WTC11 (cell line): ENCODE measurements at places on chromosomes 5 and 9.

GRCh38 chr9:70801181-70801829 lies 320.1 kb downstream of the TRPM3 start:
- DNase-seq, result no peak

DNA sequence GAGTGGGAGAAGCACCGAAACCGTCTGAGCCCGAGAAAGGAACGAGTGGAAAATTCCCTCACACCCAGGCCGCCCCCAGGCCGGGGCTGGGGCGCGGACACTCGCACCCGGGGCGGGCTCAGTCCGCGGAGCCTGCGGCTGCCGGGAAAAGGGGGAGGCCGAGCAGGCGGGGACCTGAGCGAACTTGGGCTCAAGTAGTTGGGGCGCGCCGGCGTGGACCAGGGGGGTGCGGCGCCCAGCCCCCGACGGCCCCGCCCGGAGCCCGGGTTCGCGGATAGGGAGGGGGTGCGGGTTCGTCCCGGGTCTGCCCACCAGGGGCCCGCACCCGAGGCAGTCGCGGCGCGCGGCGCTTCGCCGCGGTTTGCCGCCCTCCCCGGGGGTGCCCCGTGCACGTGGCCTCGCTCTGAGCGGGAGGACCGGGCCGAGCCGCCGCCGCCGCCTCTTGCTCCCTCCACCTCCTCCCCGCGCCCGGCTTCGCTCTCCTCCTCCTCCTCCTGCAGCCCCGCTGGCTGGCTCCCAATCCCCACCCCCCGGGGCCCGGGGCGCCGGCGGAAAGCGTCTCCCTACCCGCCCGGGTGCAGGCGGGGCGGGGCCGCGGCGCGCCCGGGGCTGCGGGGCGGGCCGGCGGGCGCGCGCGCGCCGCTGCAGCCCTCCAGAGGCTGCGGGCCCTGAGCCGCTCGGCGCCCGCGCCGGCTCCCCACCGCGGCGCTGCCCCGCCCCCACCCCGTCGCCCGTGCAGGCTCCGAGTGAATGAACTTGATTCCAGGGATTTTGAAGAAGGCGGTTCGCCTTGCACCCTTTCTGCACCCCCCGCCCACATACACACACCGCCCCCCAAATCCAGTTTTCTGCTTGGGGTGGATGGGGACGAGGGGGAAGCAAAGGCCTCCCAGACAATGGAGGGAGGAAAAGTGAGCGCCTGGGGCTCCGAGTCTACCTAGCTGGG lies 1.3 kb upstream of the NFIB start:
- DNase-seq, result peak; percentile 70

GRCh38 chr9:73541923-73542322 lies 390.3 kb downstream of the ANXA1 start:
- no peak for DNase-seq

DNA sequence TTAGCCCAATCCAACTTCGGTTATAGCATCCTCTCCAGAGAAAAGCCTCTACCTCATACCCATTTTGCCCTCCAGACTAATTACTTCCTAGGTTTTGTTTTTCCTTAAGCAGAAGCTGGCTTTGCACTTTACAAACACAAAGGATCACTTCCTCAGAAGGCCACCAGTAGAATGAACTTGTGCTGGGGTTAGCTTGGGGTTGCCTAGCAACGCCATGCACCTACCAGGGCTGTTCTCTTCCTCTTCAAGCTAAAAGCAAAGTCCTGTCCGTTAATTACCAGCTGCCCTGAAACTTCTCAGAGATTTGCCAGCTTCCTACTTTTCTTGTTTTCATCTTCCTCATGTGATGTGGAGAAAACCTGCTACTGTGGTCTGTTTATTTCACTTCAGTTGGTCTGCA lies 132.0 kb upstream of the WWC1 start:
- DNase-seq, result peak; percentile 40

DNA sequence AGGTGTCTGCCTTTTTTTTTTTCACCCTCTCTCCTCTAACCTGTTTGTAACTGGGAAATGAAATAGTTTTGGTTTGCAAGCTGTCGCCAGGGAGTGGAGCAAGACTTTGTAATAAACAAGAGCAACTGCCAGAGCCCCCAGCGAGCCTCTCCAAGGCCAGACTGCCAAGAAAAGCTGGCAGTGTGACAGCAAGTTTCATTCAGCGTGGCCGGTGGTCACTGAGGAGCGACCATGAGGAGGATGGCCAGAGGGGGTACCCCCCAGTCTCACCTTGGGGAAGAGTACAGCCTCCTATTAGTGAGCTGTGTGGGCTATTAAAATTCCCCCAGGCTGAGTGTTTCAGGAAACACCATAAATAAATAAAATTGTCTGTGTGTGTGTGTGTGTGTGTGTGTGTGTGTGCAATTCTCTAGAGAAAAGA lies 49.9 kb downstream of the ZFAND5 start:
- DNase-seq, result no peak

GRCh38 chr5:96517295-96517694 lies 84.2 kb upstream of the PCSK1 start:
- no peak for DNase-seq

- no peak for DNase-seq
These were observed 457.9 kb upstream of the BRINP1 start for GRCh38 chr9:119827126-119827525.

GRCh38 chr9:69476797-69477196 lies 151.8 kb downstream of the ENTREP1 start:
- DNase-seq, result peak; percentile 58

DNA sequence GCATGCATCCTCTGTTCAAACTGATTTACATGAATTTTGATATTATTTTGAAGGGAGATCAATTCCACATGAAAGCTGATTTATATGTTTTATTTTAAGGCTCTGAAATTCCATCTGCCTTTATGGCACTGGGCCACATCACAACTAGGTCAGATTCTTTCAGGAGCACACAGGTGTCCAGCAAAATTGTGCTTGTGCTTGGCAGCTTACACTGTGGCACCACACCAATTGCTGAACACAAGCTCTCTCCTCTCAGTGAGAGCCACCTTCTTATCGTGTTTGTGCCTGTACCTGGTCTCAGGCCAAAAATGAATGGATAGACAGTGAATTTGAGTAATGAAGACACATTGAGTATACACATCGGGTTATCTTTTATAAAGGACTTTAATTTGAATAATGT lies 200.4 kb downstream of the CDH10 start:
- no peak for DNase-seq

- DNase-seq, result no peak
These were observed 4.3 kb downstream of the ATP6V1G1 start for GRCh38 chr9:114591849-114592248.

- DNase-seq, result no peak
These were observed 11.2 kb downstream of the POC5 start for GRCh38 chr5:75706016-75706415.

GRCh38 chr5:163712011-163712410 lies 206.6 kb downstream of the MAT2B start:
- DNase-seq, result no peak

DNA sequence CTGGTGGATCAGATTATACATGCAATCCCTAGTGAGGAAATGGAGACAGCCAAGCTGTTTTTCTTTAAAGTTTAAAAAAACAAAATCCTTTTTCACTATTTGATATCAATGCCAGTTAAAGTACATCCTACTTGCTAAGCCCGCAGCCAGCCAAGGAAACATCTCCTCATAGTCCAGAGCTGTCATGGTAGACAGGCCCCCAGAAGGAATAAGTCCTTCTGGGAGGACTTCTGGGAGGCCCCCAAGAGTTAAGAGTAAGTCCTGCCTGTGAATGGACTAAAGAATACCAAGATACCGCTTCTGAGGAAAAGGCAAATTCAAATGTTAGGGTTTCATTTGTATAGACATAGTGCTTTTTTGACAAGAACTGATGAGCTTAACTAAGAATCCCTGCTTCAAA lies 38.3 kb downstream of the MOCS2 start:
- no peak for DNase-seq

DNA sequence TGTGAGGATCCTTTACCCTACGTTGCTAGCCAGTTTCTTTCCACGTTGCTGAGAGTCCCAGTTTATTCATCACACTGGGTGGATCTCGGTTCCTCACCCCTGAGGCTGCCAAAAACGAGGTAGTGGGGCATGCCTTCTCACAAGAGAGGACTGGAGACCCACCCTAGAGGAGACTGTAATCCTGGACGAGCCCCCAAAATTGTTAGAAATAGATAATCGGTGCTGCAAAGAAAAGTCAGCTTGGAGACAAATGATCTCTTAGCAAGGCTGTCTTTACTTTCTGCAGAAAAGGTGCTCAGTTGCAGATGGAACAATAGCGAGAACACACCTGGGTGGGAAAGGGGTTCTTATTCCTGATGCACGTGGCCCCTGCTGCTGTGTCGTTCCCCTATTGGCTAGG lies 101.8 kb downstream of the TMEM167A start:
- no peak for DNase-seq

DNA sequence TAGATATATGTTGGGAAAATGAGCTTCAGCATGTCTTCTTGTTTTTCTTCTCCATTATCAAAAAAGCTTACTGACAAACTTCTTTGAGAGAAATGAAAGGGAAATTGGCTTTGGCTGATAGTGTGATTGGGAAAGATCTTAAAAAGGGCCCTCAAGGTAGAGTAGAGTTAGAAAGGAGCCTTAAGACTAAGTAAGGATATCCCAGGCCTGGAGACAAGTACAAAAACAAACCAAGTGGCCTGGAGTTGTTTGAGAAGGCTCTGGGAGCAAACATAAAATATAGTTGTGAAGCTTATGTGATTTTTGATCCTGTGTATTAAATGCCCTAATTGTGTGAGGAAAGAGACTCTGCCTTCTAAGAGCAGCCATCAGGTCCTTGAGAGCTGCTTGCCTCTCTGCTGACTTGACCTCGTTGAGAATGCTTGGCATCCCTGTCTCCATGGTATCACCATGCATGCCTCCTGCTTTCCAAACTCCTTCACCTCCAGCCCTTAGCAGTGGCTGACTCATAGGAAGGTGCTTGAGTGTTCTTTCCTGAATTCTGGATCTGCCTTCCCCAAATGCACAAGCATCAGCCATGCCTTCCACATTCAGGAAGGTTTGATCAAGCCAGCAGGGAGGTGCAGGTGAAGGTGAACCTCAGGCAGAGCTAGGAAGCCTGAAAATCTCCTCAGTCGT lies 78.9 kb downstream of the SMARCA2 start:
- DNase-seq, result no peak

- no peak for DNase-seq
These were observed 10.5 kb downstream of the UGCG start for GRCh38 chr9:111907147-111907546.

DNA sequence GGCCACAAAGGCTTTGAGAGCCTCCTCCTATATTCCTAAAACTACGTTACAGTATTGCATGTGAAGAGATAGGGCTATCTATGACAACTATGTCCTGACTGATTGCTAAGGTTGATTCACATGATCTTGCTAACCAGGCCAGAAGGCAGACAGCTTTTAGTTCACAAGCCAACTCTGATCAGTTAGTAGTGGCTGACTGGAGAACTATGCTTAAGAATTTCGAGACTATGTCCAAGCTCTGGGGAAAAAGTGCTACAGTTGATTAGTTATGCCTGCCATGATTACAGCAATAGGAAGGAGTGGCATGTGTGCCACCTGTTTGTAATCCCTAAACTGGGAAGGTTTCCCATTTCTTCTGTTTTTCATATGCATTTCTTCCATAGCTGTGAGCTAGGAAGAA lies 223.4 kb downstream of the DOCK8 start:
- no peak for DNase-seq

GRCh38 chr9:79857188-79857587 lies 285.4 kb downstream of the TLE4 start:
- no peak for DNase-seq

- no peak for DNase-seq
These were observed 91.6 kb downstream of the UBE2QL1 start for GRCh38 chr5:6540111-6540827.

GRCh38 chr9:95461448-95462248 lies 55.1 kb downstream of the PTCH1 start:
- DNase-seq, result no peak

- DNase-seq, result no peak
These were observed 7.6 kb downstream of the PCYOX1L start for GRCh38 chr5:149365418-149365817.

DNA sequence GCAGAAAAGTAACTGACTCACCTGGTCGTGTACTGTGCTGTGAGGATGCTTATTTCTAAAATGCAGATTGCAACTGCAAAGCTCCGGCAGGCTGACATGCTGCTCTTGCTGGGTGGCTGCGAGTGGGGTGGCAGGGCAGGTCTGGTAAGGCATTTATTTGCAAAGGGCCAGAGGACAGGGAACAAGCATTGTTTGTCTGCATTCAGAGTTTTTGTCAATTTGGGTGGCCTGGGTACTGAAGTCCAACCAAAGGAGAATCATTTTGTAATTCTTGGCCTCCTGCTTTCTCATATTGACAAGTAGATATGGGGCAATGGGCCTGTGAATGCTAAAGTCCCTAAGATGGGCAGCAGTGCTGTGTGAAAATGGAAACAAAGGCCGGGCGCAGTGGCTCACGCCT lies at the start of gene C9:
Gene C9 (minus strand): TSS at position 129 of the 400 bp plus-strand sequence. CDS start 31 bp downstream, at position 98.
- no peak for DNase-seq

DNA sequence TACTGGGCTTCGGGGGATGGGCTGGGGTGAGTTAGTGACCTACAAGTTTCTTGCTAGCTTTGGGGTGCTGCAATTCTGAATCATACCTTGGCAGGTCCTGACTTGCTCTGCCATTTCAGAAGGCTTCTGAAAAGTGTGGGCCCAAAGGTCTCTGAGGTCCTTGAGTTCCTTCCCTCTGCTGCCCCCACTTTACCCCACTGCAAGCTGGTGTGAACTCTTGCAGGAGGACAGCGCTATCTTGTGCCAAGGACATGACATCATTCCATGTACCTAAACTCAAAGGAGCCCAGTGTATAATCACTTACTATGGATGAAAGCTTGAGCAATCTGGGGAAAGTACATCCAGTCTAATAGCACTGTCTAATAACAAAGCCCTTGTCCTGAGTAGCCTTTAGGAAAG lies 157.4 kb downstream of the RMI1 start:
- DNase-seq, result no peak

- DNase-seq, result no peak
These were observed 49.8 kb upstream of the SH3PXD2B start for GRCh38 chr5:172503925-172504700.
